ENCODE measurements at places on chromosomes 3 and 15. TPM values are rescaled to one million over a fixed set of nuclear protein-coding genes. Genes with fewer than 3 reads are reported as not detected.
A peak's percentile ranks its signal among the peaks of the same experiment; 100 is the strongest.

DNA sequence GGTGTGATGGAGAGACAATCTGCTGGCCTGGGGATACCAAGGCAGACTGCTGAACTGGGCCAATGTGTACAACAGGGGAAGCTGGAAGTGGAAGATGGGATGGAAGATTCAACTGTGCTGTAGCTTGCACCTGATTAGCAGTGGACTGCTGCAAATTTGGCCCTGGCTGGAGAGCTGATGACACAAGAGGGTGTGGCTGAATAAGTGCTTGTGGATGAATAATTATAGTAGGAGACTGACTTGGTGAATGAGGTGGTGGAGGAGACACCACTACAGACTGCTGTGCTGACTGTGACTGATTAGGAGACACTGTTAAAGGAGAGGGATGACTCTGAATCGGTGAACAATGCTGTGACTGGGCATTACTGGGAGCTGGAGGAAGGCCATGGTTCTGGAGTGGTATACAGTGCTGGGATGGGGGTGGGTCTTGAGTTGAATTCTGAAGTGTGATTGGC, 52.5 kb downstream of the PHC3 start:
- no peak for DNase-seq
- peaks cover 30% of the 10 kb centered on the region for H3K36me3 ChIP-seq
- no peaks in the 10 kb centered on the region for H3K27me3 ChIP-seq

GRCh38 chr3:94241986-94242385, 179.1 kb downstream of the NSUN3 start:
- H3K4me3 ChIP-seq, result no peak overlapping the region
- DNase-seq, result no peak
- H3K4me1 ChIP-seq, result no peaks in the 10 kb centered on the region
- H3K36me3 ChIP-seq, result no peaks in the 10 kb centered on the region

GRCh38 chr15:76270876-76271275, 40.4 kb downstream of the ETFA start:
- no peak for DNase-seq
- H3K4me1 ChIP-seq, result no peaks in the 10 kb centered on the region
- peaks cover 59% of the 10 kb centered on the region for H3K36me3 ChIP-seq
- H3K27ac ChIP-seq, result no peak overlapping the region
- H3K27me3 ChIP-seq, result no peaks in the 10 kb centered on the region

Gene ARGFX
- polyA plus RNA-seq, result not detected

GRCh38 chr3:190533511-190534281, 19.8 kb downstream of the IL1RAP start:
- H3K36me3 ChIP-seq, result peaks cover 8% of the 10 kb centered on the region
- no peak overlapping the region for H3K4me3 ChIP-seq
- no peak overlapping the region for H3K27ac ChIP-seq
- H3K4me1 ChIP-seq, result peaks cover 24% of the 10 kb centered on the region
- H3K27me3 ChIP-seq, result no peaks in the 10 kb centered on the region

- no peaks in the 10 kb centered on the region for H3K27me3 ChIP-seq
- no peaks in the 10 kb centered on the region for H3K36me3 ChIP-seq
- DNase-seq, result no peak
- peaks cover 12% of the 10 kb centered on the region for H3K4me1 ChIP-seq
These were observed 76.5 kb downstream of the HMG20A start for GRCh38 chr15:77497110-77497737.

DNA sequence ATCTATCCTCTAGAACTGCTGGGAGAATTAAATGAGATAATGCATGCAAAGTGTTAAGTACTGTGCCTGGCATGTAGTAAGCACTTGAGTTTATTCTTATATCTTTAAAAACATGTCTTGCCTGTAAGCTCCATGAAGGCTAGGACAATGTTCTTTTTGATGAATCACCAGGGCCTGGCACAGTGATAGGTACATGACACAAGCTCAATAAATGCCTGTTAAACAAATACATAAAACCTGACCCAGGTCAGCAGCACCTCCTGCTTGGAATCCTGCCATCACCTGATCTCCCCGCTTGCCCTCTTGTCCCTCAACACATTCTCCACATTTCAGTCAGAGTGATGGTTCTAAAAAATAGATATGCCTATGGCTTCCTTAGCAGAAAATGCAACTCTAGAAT, 186.8 kb downstream of the CHST2 start:
- H3K27ac ChIP-seq, result no peak overlapping the region
- no peaks in the 10 kb centered on the region for H3K27me3 ChIP-seq
- no peaks in the 10 kb centered on the region for H3K36me3 ChIP-seq
- H3K4me1 ChIP-seq, result peaks cover 3% of the 10 kb centered on the region
- H3K4me3 ChIP-seq, result no peak overlapping the region
- DNase-seq, result peak; percentile 58

DNA sequence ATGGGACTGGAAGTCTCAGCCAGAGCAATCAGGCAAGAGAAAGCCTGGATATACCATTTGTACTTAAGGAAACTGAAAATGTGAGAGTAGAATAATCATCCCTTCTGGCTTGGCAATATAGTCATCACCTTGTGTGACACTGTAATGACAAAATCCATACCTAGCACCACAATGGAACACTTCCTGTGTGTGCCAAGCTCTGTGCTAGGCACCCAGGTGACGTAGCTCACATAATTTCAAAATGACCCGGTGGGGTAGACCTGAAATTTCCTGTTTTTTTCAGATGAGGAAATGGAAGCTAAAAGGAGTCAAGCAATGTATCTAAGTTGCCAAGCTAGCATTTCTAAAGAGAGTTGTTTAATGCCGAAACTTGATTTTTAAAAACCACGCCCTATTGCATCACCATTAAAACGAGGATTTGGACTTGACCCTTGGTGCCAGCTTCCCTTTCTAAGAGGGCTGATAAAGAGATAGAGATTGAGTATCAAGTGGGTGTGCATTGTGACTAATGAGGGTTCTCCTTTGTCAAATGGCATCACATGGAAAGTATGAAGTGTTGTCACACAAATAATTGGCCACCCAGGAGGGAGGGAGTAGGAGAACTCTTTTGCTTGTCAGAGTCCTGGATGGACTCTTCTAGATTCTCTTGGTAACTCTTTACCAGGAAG, 141.3 kb upstream of the PDZRN3 start:
- no peaks in the 10 kb centered on the region for H3K27me3 ChIP-seq
- no peak overlapping the region for H3K4me3 ChIP-seq
- DNase-seq, result no peak
- H3K4me1 ChIP-seq, result no peaks in the 10 kb centered on the region
- H3K27ac ChIP-seq, result no peak overlapping the region
- no peaks in the 10 kb centered on the region for H3K36me3 ChIP-seq

DNA sequence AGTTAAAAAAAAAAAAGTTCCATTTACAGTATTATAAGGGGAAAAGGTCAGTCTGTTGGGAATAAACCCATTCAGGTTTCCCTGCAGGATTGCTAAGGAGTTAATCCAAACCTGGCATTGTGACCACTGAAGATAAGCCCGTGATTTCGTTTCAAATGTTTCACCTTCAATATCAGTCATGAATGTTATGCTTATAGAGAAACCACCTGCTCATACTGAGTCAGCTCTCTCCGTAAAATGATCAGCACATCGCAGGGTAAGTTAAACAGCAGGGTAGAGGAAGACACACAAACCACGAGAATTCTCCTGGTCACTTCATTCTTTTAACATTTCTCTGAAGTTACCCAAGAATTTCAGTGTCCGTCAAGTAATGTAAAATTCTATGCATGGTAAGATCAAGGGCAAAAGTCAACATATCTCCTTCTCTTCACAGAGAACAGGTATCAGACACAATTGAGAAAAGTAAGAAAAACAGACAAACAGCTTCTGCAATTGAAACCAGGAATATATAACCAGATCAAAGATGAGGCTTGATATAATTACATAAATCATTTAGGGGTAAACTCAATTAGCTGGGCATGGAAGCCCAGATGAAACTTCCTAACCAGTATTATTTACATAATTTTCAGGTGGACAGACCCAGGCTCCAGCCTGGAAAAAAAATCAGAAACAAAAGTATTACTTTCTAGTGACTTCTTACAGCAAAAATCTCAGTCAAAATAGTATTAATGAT, 67.6 kb upstream of the ARHGEF3 start:
- no peak overlapping the region for H3K27ac ChIP-seq
- H3K27me3 ChIP-seq, result no peaks in the 10 kb centered on the region
- H3K4me1 ChIP-seq, result no peaks in the 10 kb centered on the region
- no peak for DNase-seq
- H3K36me3 ChIP-seq, result no peaks in the 10 kb centered on the region

Measured in liver (tissue), 10 donors.